ENCODE measurements at places on chromosomes 6 and 20.

GRCh38 chr6:130932438-130932837, 105.2 kb downstream of the SMLR1 start:
- no peak for DNase-seq

- no peak for DNase-seq
These were observed 113.0 kb downstream of the MANEA start for GRCh38 chr6:95690328-95690727.

DNA sequence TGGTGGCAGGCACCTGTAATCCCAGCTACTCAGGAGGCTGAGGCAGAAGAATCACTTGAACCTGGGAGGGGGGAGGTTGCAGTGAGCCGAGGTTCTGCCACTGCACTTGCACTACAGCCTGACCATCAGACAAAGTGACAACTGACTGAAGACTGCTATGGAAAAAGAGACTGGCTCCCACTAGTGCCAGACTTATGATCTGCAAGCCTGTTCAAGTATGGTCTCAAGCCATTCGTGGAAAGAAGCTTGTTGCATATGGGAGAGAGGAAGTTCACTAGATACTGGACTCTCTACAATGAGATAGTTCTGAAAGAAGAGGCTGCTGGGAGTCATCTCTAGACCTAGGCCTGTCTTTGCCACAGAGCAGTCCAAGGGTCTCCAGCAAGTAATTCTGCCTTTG, 26.7 kb downstream of the MDN1 start:
- DNase-seq, result peak; percentile 5

DNA sequence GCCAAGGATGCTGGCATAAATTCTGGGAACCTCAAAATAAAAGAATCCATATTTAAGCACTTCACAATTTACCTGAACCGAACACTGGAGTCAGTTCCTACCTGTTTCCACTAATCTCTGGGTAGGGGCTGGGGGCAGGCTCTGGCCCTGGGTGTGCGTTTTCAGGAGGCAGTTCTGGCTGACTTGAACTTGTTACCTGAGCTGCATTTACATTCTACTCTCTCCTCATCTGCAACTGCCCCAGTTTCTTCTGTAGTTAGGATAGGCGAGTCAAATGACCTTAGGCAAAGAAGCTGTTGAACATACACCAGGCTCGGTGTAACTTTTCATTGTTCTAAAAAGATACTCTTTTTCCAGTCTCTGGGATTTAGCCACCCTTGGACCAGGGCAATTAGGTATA, 13.2 kb downstream of the CARMIL1 start:
- no peak for DNase-seq
